ENCODE measurements at places on chromosomes 3 and 15.

- DNase-seq = no peak
Observed at GRCh38 chr15:58419803-58420524, 11.8 kb upstream of the LIPC start.

DNA sequence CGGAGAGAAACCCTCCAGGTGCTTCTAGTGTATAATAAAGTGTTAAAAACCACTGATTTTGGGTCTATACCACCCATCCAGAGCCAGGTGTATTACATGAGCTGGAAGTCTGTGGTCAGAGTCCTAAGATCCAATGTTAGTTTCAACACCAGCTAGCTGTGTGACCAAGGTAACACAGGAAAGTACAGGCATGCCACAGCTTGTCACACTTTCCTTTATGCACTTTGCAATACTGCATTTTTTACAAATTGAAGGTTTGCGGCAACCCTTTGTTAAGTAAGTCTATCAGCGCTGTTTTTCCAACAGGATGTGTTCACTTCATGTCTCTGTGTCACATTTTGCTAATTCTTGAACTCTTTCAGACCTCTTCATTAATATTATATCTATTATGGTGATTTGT lies 201.3 kb upstream of the PRICKLE2 start:
- DNase-seq = no peak

DNA sequence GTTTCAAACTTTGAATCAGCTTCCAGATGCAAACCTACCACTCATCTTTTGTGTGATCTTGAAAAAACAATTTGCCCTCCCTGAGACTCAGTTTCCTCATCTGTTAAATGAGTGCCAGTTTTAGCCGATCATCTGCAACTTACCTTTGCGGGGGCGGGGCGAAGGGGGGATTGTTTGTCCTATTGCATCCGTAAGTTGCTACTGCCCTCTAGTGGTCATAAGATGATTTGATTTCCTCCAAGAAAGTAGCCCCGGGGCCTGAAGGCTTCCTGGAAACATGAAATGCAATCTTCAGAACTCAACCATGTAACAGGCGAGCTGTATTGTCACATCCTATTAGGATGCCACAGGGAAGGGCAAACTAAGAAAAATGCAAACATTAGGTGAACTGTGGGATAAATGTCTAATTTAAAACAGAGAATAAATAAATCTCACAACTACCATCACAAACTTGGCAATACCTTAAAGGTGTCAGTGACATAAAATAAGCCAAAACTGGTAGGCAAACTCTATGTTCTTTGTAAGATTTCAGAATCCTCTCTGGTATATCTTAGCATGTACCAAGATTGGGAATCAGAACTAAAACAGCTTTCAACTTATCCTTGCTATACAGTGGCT lies 63.5 kb upstream of the CLDN18 start:
- peak; percentile 69 for DNase-seq

GRCh38 chr3:109985943-109986555 lies 648.7 kb upstream of the DPPA4 start:
- no peak for DNase-seq

DNA sequence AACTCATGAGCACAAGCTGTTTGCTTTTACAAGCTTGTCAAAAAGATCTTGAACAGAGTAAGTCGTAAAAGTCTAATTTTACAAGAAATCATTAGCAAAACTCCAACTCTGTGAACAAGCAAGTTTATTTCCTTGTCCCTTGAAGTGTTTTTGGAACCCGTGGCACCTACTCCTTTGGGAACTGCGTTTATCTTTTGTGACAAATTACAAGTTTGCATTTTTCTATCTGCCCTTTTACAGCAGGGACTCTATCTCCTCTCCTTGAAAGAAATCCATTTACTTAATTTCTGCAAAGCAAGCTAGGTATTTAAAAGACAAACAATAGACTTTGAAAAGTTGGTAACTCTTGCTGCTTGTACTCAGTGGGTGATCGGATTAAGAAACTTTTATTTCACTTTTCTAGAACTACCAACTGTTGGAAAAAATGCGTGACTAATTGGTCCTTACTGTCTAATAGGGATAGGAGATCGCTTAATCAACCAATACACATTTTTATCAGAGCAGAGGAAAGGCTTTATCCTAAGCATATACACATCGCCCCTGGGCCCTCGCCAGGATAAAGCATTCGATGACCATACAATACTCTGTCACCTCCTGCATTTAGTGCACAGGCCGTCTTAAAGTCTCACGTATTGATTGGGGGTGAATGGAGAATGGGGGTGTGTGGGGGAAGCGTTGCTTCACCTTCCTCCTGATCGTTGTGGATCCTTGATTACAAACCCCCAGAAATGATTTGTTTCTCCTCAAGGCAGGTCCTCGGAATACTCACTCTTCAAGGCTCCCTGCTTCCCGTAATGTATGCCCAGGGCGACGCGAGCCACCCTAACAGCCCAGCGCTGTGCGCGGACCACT lies 1.7 kb downstream of the PRTG start:
- DNase-seq = no peak

DNA sequence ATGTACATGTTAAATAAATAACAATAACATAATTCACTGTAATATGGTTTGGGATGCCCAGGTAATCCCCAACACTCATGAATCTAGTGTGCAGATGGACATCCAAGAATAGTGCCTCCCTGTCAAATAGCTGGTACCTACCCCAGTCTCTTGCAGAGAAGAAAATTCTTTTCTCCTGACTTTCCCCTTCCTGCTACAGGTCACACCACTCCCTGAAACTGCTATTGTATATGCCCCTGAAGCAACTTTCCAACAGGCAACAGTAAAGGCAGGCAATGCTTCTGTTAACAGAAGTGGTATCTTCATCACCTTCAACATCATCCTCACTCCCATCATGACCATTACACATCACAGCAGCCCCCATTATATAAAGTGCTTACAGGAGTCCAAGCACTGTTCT lies 431.6 kb downstream of the MAGI1 start:
- DNase-seq = no peak

- DNase-seq = no peak
Observed at GRCh38 chr15:78603467-78603866, 17.3 kb downstream of the CHRNA3 start.

- DNase-seq = peak; percentile 56
Observed at GRCh38 chr15:78195735-78196201, 38.6 kb downstream of the ACSBG1 start.

Measured in stimulated activated CD4-positive, alpha-beta T cell treated with anti-CD3 and anti-CD28 coated beads, Interleukin-15, amount 100 ng/mL, for 24 hours (primary cell).